ENCODE measurements at places on chromosomes 3 and 15.

- no peak for DNase-seq
Measured at GRCh38 chr15:32870240-32871033, 152.6 kb downstream of the GREM1 start.

DNA sequence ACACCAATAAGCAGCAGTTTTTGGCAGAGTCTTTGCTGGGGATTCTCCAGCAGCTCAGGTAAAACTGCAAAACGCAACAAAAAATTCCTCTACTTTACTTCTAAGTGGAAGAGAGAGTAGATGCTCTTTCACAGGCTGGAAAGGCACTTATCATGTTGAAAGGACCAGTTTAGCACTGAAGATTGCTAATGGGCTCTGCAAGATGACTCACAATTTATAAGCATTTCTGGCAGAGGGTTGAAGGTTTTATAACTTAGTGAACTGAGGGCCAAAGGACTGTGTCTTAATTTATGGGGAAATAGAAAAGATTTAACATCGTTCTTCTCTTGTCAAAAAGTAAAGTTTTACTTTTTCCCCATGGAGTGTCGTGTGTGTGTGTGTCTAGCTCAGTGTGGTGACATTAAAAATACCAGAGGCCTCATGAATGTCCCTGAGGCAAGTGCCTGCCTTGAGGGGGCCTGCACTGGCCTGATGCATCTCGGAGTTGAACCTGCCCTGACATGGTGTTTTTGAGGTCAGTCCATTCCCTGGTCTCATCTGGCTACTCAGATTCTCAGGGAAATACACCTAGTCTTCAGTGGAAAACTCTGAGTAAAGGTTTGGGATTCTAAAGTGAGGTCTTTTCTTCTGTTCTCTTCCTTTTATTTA lies 1092.0 kb downstream of the NAALADL2 start:
- DNase-seq: no peak

DNA sequence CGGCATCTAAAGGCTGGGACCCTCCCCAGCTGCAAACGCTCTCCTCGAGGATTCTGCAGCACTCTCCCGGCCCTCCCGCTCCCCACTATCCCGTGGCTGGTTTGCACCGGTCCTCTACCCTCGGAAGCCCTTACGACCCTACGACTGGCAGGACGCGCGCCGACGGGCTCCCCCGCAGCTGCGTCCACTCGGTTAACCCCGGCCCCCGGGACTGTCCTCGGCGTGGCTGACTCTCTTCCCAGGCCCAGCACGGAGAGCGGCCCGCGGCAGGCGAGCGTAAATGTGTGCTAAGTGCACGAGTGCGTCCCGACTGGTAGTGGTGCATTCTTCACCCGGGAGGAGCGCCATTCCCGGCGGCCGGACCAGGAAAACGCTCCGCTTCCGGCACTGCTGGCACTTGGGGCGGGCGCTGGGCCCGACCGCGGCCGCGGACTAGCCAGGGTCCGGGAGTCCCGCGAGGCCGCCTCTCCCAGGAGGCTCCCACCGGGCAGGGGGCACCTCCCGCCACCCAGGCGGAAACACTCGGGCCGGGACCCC lies 508 bp downstream of the GORASP1 start:
- peak; percentile 16 for DNase-seq

GRCh38 chr15:62795700-62796695 lies 246.5 kb upstream of the TPM1 start:
- DNase-seq: no peak

- no peak for DNase-seq
Measured at GRCh38 chr3:31241533-31241932, 291.2 kb upstream of the STT3B start.

- DNase-seq: no peak
Measured at GRCh38 chr3:146092230-146092629, 68.8 kb downstream of the PLOD2 start.

- DNase-seq: no peak
Measured at GRCh38 chr15:64653757-64654156, 121.6 kb downstream of the RBPMS2 start.

All from DND-41 (cell line).